Stimulated activated CD4-positive, alpha-beta T cell treated with anti-CD3 and anti-CD28 coated beads, Interleukin-4, amount 100 ng/mL, for 4 hours (primary cell): ENCODE measurements at places on chromosomes 16 and 17.

- peak; percentile 2 for DNase-seq
These were observed 160.6 kb upstream of the RPL38 start for GRCh38 chr17:74042744-74043486.

DNA sequence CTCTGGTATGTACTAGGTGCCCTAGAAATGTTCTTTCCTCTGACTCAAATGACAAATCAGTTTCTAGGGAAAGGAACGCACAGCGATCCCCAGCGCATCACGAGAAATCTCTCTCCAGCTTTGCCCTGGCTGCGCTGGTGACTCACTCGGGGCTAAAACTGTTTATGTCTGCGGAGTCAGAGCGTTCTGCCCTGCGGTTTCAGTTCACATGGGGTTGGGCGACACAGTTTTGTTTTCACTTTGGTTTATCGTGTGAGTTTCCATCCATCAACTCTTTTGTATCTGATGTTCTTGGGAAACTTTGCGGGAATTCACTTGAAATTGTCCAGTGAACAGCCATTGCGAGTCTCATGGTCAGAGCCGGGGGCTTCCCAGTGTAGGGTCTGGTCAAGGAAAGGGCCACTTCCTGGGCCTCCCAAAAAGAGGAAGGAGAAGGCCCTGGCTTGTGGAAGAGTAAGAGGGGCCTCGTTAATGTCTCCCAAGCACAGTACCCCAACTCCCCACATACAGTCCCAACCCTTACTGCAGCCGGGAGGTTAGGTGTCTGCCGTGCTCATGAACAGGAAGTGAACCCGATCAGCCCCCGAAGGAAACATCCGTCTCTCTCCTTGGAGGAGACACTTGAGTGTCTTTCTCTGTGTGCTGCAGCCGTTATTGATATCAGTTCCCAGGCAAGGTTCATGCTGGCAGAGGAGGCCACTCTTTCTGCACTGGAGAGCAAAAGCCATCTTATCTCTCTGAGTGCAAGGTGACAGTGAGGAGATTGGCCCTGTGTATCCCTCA lies 643.2 kb downstream of the WWOX start:
- DNase-seq: peak; percentile 82

- peak; percentile 62 for DNase-seq
These were observed 14.6 kb upstream of the CIBAR2 start for GRCh38 chr16:85126705-85127378.

GRCh38 chr17:1464186-1464585 lies 8.2 kb upstream of the CRK start:
- no peak for DNase-seq

- DNase-seq: no peak
These were observed 881 bp upstream of the LLGL1 start for GRCh38 chr17:18224387-18225120.

DNA sequence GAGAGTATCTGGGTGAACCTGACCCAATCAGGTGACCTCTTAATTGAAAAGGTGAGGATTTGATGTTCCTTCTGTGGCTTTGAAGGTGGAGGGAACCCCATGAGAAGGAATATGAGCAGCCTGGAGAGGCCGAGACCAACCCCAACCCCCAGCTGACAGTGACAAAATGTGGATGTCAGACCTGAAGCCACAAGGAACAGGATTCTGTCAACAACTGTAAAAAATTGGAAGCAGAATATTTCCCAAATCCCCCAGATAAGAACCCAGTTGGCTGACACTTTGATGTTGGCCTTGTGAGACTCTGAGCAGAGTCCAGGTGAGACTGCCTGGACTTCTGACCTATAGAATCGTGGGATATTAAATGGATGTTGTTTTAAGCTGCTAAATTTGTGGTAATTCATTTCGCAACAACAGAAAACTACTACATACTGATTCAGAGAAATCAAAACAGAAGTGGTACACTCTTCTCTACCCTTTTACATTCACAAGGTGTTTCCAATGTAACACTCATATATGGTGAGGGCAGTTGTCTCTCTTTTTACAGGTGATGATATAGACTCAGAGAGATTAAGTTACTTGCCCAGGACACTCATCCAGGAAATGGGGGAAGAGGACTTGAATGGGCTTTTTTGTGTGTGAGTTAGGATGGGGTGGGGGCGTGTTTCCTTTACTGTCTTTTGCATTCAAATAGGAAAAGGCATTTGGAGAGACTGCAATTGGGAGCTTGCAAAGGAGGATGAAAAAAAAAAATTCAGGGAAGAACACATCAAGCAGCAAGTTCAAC lies 29.8 kb upstream of the SALL1 start:
- DNase-seq: no peak

- DNase-seq: no peak
These were observed 48.1 kb downstream of the ZNF778 start for GRCh38 chr16:89265647-89266046.

- DNase-seq: no peak
These were observed 1.6 kb downstream of the IRX6 start for GRCh38 chr16:55325458-55326109.

DNA sequence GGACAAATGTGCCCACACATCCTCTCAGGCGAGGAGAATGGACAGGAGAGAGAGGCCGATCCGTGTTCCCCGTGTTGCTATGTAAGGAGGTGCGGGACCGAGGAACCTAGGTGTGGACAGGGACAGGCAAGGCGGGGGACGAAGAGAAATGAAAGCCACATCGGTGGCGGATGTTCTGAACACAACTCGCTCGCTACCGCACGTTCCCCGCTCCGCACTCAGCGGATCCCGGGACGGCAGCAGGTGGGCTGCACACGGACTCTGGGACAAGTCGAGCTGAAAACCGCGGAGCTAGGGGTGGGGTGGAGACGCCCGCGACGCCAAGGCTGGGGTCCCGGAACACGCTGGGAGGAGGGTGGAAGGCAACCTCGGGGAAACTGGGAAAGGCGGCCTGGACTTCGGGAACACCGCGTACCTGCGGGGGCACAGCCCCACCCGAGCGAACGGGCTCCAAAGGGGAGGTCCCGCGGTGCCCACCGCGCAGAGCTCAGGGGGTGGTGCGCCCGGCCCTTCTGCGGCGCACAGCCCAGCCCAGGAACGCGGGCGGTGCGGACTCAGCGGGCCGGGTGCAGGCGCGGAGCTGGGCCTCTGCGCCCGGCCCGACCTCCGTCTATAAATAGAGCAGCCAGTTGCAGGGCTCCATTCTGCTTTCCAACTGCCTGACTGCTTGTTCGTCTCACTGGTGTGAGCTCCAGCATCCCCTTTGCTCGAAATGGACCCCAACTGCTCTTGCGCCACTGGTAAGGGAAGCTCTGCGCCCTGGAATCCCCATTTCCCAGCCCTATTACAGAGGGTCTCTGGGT lies at the start of gene MT1E:
Gene MT1E, plus strand, starts transcription at position 642 of the 803 bp plus-strand sequence. Its CDS starts 71 bp downstream, at position 713.
- peak; percentile 70 for DNase-seq

DNA sequence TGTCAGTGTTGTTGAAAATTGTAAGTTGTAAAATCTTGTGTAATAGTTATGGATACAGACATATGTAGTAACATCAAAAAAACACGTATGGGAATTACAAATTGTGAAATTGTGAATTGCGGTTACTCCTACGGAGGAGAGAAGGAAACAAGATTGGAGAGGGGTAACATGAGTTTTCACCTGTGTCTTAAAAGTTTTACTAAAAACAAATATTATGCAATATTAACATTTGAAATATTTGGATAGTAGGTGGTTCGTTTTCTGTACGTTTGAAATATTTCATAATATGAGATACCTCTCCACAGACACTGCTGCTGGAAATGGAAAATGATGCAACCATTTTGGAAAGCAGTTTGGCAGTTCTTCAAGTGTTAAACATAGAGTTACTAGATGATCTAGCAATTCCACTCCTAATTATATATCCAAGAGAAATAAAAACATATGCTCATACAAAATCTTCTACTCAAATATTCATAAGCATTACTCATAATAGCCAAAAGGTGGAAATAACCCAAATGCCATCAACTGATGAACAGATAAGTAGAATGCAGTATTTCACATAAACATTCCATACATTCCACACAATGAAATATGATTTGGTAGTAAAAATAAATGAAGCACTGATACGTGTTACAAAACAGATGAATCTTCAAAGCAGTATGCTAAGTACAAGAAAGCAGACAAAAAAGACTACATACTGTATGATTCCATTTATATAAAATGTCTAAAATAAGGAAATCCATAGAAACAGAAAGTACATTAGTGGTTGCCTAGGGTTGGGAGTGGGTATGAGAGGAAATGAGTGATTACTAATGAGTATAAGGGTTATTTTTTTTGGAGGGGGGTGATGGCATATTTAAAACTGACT lies 40.7 kb upstream of the ABCA10 start:
- no peak for DNase-seq

- DNase-seq: no peak
These were observed 257.6 kb downstream of the PARN start for GRCh38 chr16:14372471-14372870.

DNA sequence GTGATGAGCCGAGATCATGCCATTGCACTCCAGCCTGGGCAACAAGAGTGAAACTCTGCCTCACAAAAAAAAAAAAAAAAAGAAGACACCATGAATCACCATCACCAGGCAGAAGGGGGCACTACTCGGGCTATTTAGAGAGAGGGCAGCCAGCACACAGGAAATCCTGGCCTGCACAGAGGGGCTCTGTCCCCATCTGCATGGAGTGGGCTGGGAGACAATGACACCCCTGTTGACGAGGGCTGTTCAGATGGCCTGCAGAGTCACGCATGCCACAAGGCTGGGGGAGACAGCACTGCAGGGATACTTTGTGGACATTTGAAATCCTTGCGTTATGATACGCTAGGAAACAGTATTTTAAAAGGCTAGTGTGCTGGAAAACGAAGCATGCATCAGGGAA lies 48.3 kb downstream of the CUEDC1 start:
- no peak for DNase-seq

DNA sequence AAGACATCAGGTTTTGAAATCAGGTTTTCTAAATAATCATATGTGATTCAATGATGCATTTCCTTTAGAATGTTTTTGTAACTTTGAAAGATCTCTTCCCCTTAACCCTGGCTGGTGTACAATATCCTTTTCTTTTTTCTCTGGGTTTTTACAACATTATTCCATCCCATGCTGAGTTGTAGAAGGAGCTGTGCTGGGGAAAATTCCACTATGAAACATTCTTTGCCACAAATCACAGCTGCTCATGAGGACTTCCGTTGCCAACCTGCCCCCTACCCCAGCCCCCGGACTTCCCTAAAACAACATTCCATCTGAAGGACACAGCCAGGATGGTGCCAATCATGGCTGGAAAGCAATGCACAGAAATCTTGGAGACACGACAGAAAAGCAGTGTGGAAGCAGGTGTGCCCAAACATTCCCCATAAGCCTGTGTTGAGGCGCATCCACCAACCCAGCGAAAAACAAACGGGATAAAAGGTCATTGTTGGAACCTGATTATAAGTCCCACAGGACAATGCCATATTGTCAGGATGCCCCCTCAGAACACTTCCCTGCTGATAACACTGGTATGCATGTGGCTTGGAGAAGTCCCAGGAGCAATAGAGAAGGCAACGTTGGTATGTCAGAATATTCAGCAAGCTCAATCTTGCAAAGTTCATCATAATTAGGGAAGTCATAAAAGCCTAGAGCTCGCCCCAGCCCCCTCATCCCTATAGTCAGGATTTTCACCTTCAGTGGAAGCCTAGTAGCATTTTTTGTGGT lies 475.0 kb downstream of the HS3ST3B1 start:
- DNase-seq: no peak

GRCh38 chr17:12659500-12659899 lies 6.2 kb upstream of the MYOCD start:
- no peak for DNase-seq

- peak; percentile 58 for DNase-seq
These were observed 107.1 kb downstream of the AMFR start for GRCh38 chr16:56317998-56318826.

DNA sequence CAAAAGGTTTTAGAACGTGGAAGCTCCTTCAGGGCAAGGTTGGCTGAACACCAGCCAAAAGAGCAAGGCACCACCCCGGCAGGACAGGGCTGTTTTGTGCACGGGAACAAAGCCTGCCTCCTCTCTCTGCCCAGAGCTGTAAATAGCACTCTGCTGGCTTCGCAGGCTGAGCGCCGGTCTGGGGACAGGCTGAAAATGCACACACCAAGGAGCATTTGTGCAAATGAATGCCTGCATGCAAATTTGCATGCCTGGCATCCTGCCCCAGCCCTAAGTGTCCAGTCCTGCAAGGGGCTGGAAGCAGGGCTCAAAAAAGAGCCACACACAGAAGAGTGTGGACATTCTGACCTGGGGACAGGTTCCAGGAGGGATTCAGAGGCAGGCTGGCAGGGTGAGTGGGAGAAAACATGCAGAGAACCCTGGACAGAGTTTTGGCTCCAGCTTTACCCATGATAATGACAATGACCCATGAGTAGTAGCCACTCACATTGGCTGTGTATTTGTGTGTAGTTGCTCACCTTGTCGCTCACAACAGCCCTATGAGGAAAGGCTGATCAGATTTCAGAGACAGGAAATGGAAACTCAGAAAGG lies 11.7 kb downstream of the ABAT start:
- no peak for DNase-seq

- no peak for DNase-seq
These were observed 20.4 kb upstream of the XYLT1 start for GRCh38 chr16:17491140-17491662.

DNA sequence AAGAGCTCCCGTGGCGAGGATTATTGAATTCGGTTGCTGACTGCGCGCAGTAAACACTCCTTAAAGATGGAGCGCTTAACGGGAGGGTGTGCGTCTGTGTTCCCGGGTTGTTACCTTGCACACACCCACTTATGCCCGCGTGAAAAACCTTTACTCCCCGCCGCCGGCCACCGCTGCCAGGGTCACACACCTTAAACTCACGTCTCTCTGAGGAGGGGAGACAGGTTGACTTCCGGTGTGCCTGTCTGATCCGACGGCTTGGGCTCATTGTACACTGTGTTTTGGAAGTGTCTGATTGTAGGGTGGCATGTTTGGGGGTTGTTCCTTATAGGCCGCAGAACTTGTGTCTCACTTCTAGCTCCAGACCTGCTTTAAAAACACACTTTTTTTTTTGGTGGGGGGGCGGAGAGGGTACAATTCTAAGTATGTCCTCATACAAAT lies 66.8 kb downstream of the KPNA2 start:
- no peak for DNase-seq

DNA sequence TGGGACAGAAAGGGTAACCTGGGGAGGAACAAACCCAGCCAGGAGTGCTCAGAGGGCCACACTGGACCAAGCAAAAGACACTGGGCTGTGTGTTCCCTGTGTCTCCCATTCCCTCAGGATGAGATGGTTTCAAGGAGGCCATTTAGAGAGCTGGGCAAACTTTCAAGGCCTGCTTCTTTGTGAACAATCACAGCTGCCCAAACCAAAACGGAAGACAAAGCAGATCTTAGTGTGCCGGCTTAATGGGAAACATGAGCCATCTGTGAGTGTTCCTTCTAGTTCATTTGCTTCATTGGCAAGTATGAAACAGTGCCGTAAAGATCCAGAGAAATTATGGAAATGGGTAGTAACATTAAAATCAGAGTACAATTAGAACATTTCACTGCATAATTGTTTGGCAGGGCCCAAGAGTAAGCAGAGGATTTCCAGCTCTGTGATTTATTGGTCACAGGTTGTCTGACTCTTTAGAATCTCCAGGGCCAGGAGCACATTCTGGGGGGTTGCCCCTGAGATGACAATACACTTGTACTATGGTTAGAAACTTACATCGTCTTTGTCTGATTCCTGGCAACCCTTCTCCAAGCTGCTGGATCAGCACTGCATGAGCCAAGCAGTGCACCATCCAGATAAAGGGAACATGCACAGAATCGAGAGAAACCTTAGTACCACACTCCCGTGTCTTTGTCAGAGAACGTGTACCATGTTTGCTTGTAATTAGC lies 412.1 kb downstream of the RBFOX1 start:
- no peak for DNase-seq
